NCI-H146 (cell line): ENCODE measurements at places on chromosomes 2 and 18.

GRCh38 chr2:59732871-59733566 is 820.4 kb downstream of the BCL11A start:
- no peak for DNase-seq

GRCh38 chr2:162734866-162735265 is 103.7 kb downstream of the KCNH7 start:
- DNase-seq, result no peak

DNA sequence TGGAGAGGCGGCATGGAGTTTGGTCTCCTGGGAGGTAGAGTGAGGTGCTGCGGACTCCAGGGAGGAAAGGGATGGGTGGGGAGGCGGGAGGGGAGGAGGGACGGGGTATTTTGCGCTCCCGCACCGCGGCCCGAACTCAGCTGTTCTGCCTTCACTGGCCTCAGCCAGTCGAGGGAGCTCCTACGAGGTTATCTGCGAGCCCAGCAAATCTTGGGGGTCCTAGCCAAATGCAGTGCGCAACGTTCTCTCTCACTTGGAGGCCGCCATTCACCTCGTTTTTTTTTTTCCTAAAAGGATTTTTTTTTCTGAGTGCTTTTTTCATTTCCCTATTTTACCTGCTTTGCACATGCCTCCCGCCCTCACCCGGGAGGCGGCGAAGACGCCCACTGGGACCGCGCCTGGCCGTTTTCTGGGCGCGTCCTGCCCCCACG is 877 bp upstream of the BCL2L11 start:
- no peak for DNase-seq

GRCh38 chr2:239133945-239134570 is 266.8 kb downstream of the HDAC4 start:
- DNase-seq, result no peak

GRCh38 chr2:17780546-17780945 is 26.6 kb downstream of the GEN1 start:
- no peak for DNase-seq

DNA sequence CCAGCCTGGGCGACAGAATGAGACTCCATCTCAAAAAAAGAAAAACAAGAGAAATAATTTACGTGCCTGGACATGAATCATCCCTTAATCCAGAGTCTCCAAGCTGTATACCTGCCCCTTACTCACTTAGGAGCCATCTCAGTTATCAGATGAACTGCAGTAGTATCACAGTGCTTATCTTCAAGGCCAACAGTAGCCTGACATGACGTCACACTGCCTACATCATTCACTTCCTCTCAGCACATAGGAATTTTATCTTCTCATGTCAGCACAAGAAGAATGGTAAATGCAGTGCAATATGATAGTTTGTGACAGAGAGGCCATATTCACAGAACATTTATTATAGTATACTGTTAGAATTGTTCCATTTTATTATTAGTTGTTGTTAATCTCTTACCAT is 216.6 kb downstream of the SS18 start:
- no peak for DNase-seq

DNA sequence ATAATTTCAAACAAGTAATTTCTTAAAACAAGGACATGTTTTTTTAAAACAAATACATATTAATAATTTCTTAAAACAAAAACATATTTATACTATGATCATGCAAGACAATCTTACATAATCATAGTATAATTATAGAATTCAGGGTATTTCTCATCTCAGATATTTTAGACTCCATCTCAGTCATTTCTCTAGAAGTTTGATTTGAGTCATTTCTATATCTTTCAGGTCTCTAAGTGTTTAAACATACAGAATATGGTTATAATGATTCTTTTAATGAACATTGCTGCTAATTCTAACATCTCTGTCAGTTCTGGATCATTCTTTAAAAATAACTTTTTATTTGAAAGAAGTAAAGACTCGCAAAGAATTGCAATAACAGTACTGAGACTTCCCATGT is 154.2 kb upstream of the KYNU start:
- DNase-seq, result no peak

GRCh38 chr18:33540392-33540791 is 37.6 kb upstream of the ASXL3 start:
- DNase-seq, result no peak

DNA sequence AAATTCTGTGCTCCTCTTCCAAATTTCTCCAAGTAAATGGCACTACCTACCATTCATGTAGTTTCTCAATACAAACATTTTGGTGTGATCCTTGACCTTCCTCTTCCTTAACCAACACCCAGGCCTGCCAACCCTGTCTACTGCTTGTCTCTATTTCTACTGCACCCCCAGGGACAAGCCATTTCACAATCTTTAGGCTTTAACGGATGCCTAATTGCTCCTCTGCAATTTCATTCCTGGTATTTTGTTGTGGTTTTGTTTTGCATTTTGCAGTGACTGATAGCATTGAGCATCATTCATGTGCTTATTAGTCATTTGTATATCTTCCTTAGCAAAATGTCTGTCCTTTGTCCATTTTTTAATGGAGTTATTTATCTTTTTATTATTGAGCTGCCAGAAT is 10.0 kb downstream of the FAP start:
- DNase-seq, result no peak

DNA sequence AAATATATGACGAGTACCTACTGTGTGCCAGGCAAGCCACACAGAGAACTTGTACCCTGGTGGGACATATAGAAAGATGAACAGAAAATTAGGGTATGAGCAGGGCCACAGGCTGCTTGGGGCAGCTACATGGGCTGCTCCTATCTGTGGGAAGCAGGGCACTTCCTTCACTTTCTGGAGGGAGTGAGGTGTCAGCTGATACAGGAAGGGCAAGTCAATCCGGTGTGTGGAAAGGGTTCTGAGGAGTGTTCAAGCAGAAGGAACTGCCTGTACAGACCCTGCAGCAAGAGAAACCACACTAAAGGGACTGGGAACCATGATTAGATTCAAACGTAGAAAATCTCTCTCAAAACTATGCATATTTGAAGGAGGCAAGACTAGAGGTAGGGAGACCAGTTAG is 58.6 kb upstream of the BCL11A start:
- DNase-seq, result no peak

- DNase-seq, result no peak
These were observed 503.2 kb upstream of the SLC8A1 start for GRCh38 chr2:40955042-40955441.

DNA sequence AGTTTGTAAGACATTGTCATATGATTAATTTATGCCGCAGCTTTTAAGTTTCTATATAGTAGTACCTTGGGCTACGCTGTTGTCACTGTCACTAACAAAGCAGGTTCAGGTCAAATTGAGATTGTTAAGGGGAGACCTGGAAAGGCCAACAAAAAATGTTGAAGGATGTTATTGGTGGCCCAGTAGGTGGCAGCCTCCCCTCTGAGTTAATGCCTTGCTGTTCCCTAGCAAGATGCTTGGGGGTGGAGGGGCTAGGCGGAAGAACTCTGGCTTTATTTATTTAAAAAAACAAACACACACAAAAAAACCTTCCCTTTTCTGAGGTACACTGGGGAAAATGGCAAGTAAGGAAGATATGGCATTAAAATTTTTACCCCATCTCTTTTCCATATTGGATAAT is 128.3 kb upstream of the ATP5MC3 start:
- peak; percentile 83 for DNase-seq

GRCh38 chr2:28975671-28976070 is 5.4 kb upstream of the TOGARAM2 start:
- DNase-seq, result no peak

- peak; percentile 56 for DNase-seq
These were observed 737 bp upstream of the MAPK4 start for GRCh38 chr18:50558948-50559751.

DNA sequence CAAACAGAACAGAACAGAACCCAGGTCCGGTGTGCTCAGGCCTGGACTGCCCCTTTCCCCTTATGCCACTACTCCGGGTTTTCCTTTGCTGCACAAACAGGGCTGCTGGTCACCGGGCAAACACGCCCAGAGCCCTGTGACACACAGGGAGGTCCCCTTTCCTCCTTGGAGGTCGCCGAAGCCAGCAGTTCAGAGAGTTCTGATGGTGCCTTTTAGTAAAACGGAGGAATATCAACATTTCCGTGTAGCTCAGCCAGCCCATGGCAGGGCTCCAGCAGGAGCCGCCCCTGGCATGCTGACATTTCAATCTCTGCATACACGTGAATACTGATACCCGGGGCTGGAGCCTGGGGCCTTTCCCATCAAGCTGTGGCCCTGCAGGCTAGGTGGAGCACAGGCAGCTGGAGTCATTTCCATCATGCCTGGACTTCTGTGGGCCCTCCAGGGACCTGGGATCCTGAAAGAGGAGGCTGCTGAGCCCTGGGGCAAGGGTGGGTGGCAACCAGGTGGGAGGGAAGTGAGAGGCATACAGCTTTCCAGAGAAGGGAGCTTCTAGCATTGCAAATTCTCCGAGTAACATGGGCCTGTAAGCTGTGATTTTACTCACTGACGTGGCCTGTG is 91.4 kb upstream of the PXDN start:
- DNase-seq, result no peak
